RPMI7951 (cell line): ENCODE measurements at places on chromosomes 4 and X. TPM values are rescaled to one million over a fixed set of nuclear protein-coding genes. Genes with fewer than 3 reads are reported as not detected.

IL1RAPL1 gene
- total RNA-seq, result 4.3 and 4.6 TPM in 2 replicates

SYTL5 gene
- total RNA-seq, result 4.2 and 4.3 TPM in 2 replicates

TMEM184C gene
- 18.5 and 22.5 TPM in 2 replicates for total RNA-seq

FRG1 gene
- total RNA-seq, result 45.2 and 58.4 TPM in 2 replicates

TSC22D3 gene
- total RNA-seq, result 22.1 and 24.8 TPM in 2 replicates

ABCG2 gene
- total RNA-seq, result 2.3 and 3.3 TPM in 2 replicates

MND1 gene
- 27.2 and 36.0 TPM in 2 replicates for total RNA-seq

OTOP1 gene
- not detected in 2 replicates for total RNA-seq

HSFX4 gene
- total RNA-seq, result not detected in 2 replicates

DNA sequence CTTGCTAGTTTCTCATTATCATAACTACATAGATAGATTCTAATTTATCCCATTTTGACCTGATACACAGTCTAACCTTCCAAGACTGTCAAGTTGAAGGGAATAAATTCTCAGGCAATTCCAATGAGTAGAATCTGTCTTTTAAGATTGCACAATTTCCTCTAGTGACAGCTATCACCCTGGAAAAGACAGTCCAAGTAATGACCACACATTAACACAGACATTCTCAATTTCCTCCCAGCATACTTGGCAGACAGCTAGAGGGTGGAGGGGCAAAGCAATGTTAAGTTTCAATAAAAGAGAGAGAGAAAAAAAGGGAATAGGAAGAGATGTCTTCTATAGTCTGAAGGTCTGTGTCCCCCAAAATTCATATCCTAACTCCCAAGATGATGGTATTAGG is 234.7 kb downstream of the LDB2 start:
- DNase-seq, result no peak

GRCh38 chr4:76606645-76607265 is 171.7 kb downstream of the SHROOM3 start:
- DNase-seq, result no peak

GRCh38 chrX:22196149-22196548 is 76.6 kb upstream of the CBLL2 start:
- peak; percentile 65 for DNase-seq

- peak; percentile 73 for DNase-seq
Observed at GRCh38 chr4:152220201-152220666, 315.7 kb downstream of the FBXW7 start.

DNA sequence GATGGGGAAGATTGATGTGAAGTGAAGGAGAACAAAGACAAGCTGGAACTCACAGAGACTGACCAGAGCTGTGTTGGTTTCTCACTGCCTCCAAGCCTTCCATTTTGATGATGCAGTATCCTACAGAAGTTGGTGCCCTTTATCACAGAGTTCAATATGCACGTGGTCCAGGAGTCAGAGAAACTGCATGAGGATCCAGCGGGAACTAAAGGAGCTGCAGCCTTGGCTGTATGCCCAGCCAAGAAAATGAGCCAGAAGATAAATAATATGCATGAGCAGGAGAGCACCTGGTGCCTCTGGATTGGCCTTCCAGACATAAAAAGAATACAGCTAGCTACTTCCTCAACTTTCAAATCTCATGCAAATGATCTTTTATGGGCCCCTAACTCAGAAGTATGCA is 44.3 kb upstream of the DCLK2 start:
- DNase-seq, result peak; percentile 25

DNA sequence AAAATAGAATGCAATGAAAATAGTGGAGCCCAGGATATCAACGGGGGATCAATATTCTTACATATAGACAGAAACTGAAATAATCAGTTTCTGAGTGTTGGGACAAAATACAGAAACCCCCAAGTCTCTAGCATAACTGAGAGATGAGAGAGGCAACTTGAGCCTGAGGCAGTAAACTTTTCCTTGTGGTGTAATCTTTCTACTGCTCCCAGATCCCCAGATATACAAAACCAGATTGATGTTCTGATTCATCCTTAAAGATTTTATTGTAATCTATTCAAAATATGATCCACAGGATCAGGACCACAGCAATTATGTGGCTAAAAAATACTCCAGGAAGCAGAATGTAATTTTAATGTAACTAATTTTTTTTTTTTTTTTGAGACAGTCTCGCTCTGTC is 2282.6 kb downstream of the ARAP2 start:
- peak; percentile 73 for DNase-seq

GRCh38 chr4:136900696-136901095 is 631.6 kb downstream of the PCDH18 start:
- no peak for DNase-seq

DNA sequence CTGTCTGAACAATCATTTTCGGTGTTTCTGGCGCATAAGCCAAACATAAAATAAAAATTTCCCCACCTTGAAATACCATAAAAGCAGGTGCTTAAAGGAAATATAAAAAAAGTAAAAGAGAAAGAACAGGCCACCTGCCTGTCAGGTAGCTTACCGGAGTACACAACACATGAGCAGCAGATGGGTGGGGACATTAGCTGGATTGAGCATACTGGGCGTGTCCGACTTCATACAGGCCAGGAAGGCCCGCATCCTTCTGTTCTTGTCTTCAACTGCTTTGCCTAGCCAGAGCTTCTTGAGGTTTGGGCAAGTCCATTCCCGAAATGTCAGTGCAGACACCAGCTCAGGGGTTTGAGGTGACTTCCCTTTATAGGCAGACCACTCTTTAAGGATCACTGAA is 66.7 kb downstream of the FAM120C start:
- DNase-seq, result no peak

DNA sequence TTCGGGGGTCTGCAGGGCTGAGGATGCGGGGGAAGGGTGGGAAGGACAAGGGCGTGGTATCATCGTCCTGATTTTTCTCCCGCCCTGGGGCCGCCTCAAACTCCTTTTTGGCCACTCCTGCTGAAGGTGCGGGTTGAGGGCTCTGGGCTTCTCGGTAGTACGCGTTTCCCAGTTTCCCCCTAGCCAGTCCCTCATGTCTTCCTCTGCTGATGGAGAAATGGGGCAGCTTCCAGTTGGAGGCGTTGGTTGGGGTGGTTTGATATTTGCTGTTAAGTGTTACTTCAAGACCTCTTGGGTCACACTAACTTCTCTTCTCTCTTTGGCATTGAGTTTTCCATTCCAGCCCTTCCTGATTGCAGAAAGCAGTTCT is 482 bp downstream of the GSTCD start:
- peak; percentile 12 for DNase-seq

DNA sequence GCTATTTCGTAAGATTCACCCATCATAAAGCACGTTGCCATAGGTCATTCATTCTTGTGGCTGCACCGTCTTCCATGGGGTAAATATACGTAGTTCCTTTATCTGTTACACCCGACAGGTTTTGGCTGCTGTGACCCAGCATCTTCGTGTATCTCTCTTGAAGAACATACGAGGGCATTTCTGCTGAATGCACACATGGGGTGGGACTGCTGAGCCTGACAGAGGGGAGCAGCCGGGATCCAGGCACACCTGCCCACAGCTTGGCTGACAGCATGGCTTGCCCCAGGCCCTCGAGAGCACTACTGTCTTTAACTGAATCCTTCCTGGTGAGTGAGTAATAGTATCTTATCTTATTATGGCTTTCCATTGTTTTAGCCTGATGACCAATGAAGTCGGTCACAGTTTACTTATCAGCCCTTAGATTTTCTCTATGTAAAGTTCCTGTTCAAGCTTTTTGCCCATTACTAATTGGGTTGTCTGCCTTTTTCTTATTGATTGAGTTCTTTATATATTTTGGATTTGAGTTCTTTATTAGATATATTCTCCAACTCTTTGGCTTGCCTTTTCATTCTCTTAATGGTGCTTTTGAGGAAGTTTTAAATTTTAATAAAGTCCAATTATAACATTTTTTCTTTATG is 45.0 kb upstream of the MXD4 start:
- no peak for DNase-seq

DNA sequence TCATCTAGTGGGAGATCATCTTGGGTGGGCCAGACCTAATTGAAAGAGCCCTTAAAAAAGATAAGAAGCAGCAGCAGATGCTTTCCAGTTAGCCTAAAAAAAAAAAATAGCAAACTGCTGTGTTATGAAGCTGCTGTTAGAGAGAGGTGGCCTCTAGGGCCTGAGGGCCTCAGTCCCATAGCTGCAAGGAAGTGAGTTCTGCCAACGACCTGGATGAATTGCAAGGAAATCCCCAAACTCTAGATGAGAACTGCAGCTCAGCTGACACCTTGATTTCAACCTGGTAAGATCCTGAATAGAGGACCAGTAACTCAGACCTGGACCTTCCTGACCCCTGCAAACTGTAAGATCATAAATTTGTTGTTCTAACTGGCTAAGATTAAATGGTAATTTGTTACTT is 275.2 kb downstream of the TENM3 start:
- no peak for DNase-seq

DNA sequence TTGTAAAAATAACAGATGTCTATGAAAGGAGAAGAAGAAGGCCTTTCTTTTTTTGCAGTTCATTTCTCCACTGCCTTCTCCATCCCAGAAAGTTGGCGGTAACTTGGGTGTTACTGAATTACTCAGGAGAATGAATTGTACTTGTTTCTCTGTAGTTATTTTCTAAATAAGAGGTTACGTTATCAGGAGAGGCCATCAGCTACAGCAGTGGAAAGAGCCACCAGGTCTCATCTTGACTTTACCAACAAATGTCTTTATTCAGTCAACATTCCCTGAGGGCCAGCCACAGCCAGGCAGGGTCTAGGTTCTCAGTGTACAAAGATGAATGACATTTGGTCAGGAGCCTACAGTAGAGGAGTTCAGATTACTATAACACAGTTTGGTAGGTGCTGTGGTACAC is 8.1 kb downstream of the HADH start:
- DNase-seq, result peak; percentile 51

- no peak for DNase-seq
Observed at GRCh38 chr4:153243468-153243867, 39.2 kb downstream of the TRIM2 start.

DNA sequence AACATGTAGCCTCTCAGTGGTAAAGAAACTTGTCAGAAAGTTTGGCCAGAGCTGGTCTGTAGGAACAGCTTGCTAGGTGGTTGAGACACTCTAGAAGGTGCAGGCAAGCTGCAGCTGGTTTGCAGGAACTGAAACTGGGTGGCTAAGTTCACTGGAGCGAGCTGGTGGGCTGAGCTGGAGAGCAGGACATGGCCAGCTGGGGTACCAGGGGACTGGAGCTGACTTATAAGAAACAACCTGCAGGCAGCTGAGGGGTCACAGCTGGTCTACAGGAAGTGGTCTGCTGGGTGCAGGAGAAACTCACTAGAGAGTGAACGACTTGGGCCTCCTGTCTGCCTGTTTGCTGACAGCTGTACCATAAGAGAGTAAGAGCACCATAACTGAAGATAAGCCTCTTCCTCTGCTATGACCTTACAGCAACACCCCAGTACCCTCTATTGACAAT is 157.1 kb upstream of the LNX1 start:
- DNase-seq, result no peak

GRCh38 chr4:100870940-100871772 is 353.3 kb upstream of the EMCN start:
- DNase-seq, result no peak

- no peak for DNase-seq
Observed at GRCh38 chrX:147570483-147570882, 341.2 kb upstream of the FMR1 start.

- DNase-seq, result no peak
Observed at GRCh38 chr4:170979736-170980135, 833.5 kb upstream of the GALNTL6 start.
